Activated CD4-positive, alpha-beta T cell treated with anti-CD3 and anti-CD28 coated beads for 1 hour (primary cell): ENCODE measurements at places on chromosomes 7 and 10.

GRCh38 chr7:131203291-131203976 lies 124.2 kb upstream of the MKLN1 start:
- no peak for DNase-seq

DNA sequence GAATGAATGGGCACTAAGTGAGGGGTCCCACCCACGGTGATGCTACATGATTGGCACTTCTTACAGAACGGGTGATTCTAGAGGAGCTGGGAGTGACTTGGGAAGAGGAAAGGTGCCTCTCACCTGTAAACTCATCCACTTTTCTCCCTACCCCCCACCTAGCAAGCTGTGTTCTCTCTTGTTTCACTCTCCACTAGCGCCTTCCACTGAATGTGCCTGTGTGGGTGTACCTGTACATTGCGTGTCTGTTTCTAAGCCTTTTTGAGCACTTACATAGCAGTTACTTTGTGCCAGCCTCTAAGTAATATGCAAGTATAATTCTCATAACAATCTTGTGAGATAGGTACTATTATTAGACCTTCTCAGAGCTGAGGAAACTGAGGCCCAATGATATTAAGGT lies 133.7 kb upstream of the AGK start:
- no peak for DNase-seq

- DNase-seq: no peak
Measured at GRCh38 chr10:104315486-104315921, 22.8 kb downstream of the ITPRIP start.

GRCh38 chr10:44384601-44385025 lies 284 bp downstream of the CXCL12 start:
- DNase-seq: no peak

GRCh38 chr7:139844779-139845442 lies 15.8 kb downstream of the TBXAS1 start:
- no peak for DNase-seq

GRCh38 chr10:34018129-34018528 lies 683.7 kb upstream of the NRP1 start:
- no peak for DNase-seq

DNA sequence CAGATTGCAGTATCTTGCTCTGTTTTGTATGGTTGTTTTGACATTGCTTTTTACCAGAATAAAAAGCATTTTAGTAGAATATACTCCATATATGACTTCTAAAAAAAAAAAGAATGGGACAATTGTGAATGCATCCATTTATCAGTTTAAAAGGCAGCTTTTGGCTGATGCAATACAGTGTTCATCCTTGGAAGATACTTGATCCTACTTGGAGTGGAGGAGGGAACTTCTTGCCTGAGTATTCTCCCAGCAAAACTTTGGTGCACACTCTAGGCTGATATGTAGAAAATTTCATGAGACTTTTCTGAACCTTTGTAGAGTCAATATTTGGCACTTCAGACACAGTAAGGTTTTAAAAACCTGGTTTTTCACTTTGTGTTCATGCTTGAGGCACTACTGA lies 40.2 kb downstream of the WDR11 start:
- DNase-seq: no peak

GRCh38 chr7:21293771-21294170 lies 134.1 kb upstream of the SP4 start:
- DNase-seq: no peak

DNA sequence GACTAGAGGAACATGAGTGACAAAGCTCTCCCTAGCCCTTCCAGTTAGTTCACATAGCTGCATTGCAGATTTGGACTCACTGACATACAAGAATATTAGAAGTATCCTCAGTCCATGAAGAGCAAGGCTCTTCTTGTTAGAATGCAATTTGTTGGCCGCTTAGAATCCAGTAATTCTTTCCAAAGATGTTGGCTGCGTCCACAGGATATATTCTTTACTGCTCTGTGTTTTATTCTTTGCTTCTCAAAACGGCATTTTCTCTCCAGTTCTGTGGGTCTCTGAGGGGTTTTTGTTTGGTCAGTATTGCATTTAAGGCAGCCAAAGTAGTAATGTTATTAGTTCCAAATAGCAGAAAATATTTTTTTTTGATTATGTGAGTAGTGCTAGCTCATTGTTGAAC lies 588.6 kb downstream of the DNAJB9 start:
- DNase-seq: no peak

DNA sequence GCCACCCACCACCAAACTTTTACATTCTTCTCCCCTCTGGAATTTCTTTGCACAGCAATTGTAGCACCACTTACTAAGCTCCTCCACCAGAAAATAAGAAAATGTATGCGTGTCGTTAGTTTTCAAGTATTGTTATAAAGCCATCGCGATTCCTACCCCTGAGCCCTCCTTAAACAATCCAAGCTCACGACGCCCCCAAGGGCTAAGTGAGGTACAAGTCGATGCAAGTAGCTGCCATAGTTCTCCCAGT lies 1.3 kb downstream of the FRAT2 start:
- DNase-seq: no peak

GRCh38 chr7:55464422-55464821 lies 99.3 kb downstream of the LANCL2 start:
- DNase-seq: no peak

GRCh38 chr10:28094121-28094520 lies 95.2 kb upstream of the ODAD2 start:
- no peak for DNase-seq

DNA sequence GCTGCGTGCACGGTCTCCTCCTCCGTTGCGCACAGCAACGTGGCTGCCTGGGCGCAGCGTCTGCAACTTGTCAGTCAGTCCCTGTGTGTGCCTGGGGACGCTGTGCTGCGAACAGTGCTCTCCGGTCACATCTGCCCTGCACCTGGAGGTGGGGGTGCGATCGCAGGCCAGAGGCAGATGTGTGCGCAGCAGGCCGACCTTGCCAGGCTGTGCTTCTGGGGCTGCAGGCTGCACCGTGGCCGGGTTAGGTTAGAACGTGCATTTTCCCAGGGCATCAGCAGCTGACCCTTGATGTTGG lies 8.2 kb upstream of the GET4 start:
- no peak for DNase-seq

- DNase-seq: no peak
Measured at GRCh38 chr10:89301232-89301631, 614 bp upstream of the IFIT2 start.

- DNase-seq: no peak
Measured at GRCh38 chr7:110007320-110008063, 1083.4 kb upstream of the LRRN3 start.

GRCh38 chr10:88385601-88386203 lies 197.4 kb downstream of the RNLS start:
- peak; percentile 17 for DNase-seq

GRCh38 chr10:13518076-13518692 lies 10.6 kb downstream of the BEND7 start:
- DNase-seq: no peak

DNA sequence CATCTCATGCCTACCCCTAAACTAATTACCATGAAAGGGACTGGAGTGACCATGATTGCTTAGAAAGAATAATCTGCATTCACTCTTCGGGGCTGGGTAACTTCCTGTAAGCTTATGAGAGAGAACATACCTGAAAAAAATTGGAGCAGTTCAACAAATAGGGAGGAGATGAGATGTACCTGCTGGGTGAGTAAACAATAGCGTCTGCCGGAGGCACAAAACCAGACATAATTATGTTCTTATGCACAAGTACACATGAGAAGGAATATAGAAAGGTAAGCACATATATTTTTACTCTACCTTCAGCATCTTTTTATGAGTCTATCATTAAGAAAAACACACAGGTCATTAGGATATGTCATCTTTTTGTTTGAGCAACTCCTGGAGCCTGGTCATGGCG lies 224.6 kb upstream of the FERD3L start:
- no peak for DNase-seq

DNA sequence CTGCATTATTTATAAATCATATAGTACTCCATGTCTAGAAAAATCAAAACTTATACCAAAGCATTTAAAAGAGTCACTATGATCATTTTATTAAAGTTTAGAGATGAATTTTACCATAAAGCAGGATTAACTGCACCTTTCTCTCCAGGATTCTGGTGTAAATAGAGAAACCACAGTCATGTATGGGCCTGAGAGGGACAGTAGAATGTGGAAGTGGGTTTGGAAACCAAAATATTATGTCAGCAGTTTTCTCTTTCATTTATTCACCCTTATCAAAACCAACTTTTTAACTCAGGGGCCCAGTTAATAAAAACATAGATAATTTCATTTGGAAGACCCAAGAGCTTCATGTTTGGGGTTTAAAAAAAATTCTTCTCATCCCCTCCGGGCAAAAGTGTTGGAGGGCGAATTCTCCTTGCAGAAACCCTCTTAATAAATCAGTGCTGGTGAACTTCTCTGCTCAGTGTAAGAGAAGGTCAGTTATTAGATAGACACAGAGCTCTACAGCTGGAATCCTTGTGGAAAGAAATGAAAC lies 266.2 kb downstream of the CREB5 start:
- no peak for DNase-seq

GRCh38 chr10:119505588-119506315 lies 36.8 kb downstream of the RGS10 start:
- no peak for DNase-seq

- no peak for DNase-seq
Measured at GRCh38 chr10:43126759-43127424, 11.4 kb upstream of the CSGALNACT2 start.

DNA sequence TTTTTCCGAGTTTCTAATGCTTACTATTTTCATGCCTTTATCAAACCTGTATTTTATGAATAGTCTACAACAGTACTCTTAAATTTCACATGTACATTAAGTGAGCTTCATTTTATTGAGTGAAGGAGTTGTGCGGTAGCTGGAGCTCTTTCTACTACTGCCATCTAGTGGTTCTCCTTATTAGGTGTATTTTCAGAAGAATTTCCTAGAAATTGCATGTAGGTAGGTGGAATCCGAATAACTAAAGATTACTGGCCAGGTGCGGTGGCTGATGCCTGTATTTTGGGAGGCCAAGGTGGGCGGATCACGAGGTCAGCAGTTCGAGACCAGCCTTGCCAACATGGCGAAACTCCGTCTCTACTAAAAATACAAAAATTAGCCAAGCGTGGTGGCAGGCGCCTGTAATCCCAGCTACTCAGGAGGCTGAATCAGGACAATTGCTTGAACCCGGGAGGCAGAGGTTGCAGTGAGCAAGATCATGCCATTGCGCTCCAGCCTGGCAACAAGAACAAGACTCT lies 38.3 kb downstream of the LRRC72 start:
- no peak for DNase-seq

- DNase-seq: no peak
Measured at GRCh38 chr7:51785876-51786275, 469.3 kb upstream of the COBL start.

- DNase-seq: no peak
Measured at GRCh38 chr7:135200821-135201331, 10.4 kb downstream of the WDR91 start.

DNA sequence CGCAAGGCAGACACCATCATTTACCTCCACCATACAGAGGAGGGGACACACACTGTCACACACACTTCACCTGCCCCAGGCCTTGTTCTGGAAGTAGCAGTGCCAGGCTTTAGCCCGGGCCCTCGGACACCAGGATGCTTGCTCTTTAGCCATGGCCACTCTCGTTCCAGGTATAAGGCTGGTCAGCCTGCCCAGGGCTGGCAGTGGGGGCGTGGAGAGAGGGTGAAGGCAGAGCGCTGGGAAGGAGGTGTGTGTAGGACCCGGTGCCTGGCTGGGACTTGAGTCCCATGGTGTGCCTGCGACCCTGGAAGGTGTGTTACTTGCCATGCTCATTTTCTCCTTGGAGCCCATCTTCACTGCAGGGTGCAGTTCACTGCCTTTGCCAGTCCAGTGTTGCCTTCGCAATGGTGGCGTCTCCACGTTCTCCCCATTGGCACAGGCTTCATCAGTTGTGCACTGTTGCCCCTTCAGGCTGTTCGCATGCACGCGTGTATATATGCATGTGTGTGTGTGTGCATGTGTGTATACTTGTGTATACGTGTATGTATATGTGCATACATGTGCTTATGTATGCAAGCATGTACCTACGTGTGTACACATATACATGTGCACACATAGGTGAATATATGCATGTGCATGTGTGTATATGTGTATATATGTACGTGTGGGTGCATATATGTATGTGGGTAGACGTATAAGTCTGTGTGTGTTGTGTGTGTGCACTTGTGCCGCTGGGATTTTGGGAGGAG lies 153.4 kb downstream of the CAMK1D start:
- DNase-seq: no peak

- DNase-seq: no peak
Measured at GRCh38 chr10:60441515-60441914, 51.8 kb upstream of the ANK3 start.

- DNase-seq: peak; percentile 7
Measured at GRCh38 chr7:4683043-4683883, 1.2 kb downstream of the FOXK1 start.

GRCh38 chr10:59905731-59906416 lies 482 bp downstream of the CCDC6 start:
- no peak for DNase-seq

- DNase-seq: no peak
Measured at GRCh38 chr7:87552351-87552900, 48.3 kb downstream of the ABCB1 start.

DNA sequence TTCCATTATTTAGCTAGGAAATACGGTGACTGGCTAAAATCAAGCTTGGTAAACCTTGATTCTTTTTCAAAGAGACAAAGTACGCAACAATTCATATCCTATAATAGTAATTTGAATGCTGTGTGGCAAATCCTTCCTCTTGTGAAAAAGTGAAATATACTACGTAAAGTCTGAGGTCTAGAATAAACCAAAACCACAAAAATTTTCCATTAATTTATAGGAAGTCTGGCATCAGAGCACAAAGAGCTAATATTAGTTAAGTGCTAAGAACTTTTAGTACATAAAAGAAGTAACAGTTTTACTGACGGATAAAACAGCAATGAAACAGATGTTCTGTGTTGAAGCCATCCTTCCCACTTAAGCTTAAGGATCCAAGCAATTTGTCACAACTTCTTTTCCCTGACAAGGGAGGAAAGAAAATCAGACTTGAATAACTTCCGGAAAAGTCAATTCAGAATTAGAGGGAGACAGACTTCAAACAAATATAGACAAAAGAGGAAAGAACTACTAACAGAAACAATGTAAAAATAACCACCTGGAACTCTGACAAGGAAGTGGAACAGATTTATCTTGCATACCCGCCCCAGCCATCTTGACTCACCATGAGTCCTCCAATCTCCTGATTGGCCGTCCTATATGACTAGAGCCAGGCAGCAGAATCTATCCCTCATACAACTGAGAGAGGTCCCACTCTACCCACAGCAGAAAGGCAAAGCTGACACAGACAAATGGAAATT lies 34.6 kb downstream of the RHEB start:
- no peak for DNase-seq
